CD4-positive, alpha-beta T cell treated with Interleukin-2 at 100 ng/mL for 4 hours (primary cell): ENCODE measurements at places on chromosomes 2 and 18.

DNA sequence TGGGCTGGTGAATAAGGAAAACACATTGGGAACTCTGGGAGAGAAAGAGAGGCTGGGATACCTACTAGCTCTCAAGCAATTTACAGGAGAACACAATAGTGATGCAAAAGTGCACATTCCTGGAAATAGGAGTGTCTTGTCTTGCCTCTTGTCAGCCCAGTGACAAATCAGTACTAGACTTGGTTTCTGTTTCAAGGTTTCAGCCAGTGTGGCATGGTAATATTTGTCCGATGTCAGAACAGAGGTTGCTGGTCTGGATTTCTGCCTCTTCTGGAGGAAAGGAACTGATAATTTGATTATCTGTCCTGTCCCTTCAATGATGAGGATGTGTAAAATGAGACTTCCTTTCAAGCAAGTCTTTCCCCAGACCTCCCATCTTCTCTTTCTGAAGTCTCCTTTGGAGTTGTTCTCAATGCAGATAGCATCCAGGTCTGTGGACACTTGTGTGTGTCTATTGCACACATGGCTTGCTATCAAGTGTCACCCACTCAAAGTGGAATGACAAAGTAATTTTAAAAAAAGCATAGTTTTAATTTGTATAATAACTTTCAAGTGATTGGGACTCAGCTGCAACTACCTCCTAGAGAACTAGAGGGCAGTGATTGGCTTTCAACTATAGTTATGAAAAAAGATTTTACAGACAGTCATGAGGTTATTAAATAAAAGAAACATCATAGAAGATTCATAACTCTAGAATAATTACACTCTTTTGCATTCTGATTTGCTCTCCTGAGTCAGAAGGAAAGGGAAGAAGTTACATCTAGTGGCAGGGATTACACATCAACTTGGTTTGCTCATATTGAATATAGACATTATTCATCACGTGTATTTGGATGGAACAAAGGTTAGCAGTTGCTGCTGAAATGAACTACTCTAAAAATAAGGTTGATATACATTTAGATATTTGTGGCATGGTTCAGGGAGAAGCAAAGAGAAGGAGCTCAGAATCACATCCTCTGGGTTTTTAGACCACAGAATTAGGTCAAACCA, 4.5 kb downstream of the GPR39 start:
- no peak for DNase-seq

DNA sequence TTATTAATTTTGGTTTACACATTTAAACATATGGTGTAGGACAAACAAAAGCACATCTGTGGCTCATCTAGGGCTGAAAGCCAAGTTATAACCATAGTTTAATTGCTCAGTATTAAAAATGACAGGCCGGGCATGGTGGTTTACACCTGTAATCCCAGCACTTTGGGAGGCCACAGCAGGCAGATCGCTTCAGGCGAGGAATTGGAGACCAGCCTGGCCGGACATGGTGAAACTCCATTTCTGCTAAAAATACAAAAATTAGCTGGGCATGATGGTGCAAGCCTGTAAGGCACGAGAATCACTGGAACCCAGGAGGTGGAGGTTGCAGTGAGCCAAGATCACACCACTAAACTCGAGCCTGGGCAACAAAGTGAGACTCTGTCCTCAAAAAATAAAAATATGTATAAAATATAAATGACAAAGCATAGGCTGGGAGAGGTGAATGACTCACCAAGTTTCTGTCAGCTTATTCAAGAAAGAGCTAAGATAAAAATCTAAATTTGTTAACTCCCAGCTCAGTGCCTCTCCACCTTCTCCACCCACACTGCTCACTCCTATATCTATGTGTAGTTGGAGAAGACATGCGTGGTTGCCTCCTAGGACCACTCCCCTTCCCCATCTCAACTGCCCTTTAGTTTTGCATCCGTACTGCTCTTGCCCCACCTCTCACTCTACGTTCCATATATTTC, 79.2 kb upstream of the PID1 start:
- no peak for DNase-seq

DNA sequence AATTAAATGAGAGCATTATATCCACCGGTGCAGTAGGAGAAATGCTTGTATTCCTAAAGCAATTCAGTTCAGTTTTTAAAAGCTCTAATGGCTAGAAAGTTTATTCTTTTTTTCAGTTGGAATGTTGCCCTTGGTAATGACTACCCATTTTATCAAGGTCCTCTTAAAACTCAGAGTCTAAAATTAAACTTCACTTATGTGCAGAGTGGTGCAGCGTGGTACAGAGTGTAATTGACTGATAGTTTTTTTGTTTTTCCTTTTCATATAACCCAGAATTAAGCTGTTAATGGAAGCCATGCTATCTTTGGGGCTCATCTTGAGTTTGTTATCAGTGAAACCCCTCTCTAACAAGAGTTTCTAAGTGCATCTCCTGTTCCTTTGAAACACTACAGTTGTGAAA, 21.4 kb downstream of the NCOA1 start:
- no peak for DNase-seq

- peak; percentile 81 for DNase-seq
Observed at GRCh38 chr2:45778720-45779171, 127.3 kb downstream of the PRKCE start.

- no peak for DNase-seq
Observed at GRCh38 chr2:235960011-235960715, 208.0 kb downstream of the GBX2 start.

- DNase-seq: no peak
Observed at GRCh38 chr2:173347305-173348168, 7.1 kb upstream of the CDCA7 start.

DNA sequence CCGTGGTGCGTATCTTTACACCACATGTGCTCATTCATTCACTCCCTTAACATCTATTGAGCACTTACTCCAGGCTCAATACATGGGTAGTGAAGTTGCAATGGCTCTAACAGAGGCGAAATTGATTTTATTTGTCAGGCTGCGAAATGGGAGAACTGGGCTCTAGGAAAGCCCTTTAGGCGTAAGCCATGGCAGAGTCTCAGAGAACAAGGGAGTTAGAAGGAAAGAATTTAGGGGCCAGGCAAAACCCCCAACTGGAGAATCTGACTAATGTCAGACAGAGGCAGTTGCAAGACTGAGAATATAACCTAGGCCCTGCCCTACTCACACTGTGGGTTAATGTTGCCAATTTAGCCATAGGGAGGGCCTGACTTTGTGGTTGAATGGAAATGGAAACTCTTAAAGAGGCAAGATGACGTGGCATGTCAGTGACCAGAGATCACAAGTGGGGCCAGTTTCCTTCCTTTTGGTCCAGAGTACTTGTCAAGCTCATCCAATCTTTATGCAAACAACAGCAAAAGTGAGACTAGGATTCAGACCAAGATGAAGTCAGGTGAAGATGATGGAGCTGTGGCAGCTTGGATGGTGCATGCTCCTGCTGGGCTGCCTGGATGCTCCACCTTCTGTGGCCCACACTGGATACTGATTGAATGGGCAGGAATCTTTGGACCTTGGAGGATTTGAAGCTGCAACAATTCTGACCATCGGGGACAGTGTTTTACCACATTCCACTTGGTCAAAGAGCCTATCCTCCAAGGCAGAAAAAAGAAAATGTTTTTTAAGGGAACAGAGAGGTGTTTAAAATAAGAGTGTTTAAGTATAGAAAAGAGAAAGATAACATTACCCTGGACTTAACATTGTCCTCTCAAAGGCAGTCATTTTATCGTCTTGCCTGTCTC, 92.2 kb downstream of the CAPN13 start:
- no peak for DNase-seq

- no peak for DNase-seq
Observed at GRCh38 chr2:144990661-144991060, 470.7 kb upstream of the ZEB2 start.

- DNase-seq: no peak
Observed at GRCh38 chr2:161988589-161988988, 85.4 kb downstream of the DPP4 start.

DNA sequence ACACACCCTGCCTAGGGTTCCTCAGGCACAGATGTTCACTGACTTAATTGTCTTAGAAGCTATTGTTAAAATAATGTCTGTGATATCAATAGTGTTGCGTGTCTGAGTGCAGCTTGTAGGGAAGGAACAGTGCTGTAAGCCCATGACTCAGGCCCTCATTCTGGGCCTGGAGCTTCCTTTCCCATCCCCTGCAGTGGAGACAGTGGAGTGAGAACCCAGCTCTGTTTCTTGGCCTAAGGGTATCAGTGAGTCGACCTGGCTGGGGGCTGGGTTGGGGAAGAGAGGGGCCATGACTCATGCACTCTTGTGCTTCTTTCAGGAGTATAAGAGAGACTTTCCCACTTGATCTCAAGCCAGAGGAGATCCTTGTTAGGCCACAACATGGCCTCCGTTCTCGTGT, 106.8 kb downstream of the HRH4 start:
- DNase-seq: no peak

DNA sequence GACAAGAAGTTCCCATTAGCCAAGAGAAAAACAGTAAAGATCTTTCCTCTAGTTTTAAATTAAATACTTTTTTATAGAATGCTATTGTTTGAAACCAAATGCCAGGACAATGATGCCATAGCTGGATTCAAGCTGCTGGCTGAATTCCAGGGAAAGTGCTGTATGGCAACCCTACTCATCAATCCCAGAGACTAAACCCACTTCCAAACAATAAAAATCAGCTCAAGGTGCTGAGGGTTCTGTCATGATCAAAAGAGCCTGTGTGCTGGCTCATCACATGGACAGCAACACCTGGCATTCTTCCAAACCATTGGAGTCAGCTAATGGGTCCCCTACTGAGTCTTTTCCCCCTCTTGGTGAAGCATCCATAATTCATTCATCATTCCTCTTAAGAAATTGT, 53.7 kb upstream of the PARD3B start:
- DNase-seq: no peak

DNA sequence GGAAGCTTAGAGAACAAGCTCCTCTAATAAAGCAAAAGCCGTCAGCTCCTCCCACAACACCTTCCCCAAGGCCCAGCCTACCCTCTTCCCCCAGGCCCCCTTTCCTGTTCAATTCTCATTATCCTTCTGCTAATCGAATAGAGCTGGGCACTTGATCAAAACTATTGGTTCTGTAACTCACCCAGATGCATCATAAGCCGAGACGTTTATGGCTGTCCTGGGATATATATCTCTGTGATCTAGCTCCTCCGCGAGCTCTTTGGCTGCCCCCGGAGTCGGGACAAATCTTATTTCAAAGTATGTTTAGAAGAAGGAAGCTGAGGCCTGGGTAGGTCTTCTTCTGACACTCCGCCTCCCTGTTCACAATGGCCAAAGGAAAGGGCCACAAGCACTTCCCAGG, 88.3 kb upstream of the KLHL29 start:
- no peak for DNase-seq

- DNase-seq: no peak
Observed at GRCh38 chr2:1771626-1772280, 27.4 kb upstream of the PXDN start.

GRCh38 chr18:3985664-3986063, 469.4 kb downstream of the DLGAP1 start:
- no peak for DNase-seq

- peak; percentile 15 for DNase-seq
Observed at GRCh38 chr2:12169721-12170120, 423.3 kb downstream of the LPIN1 start.

DNA sequence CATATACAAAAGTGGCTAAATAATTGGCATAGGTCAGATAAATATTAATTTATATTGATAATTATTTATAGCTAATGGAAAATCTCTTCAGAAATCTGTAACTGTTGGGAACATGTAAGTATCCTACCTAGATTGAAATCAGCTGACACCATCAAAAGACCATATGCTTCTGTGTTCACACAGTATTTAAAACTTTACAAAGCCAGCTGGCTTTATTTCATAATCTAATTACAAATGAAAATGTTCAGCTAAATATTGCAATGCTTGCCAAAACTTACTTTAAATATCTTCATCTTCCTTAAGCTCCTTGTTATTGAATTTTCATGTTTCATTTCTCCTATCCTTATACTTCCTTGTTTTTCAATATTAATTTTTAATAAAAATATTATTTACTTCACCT, 190.9 kb upstream of the DOK6 start:
- no peak for DNase-seq

GRCh38 chr2:149421791-149422190, 91.4 kb downstream of the LYPD6 start:
- no peak for DNase-seq

- DNase-seq: no peak
Observed at GRCh38 chr2:218832520-218832919, 917 bp upstream of the PRKAG3 start.

- DNase-seq: peak; percentile 38
Observed at GRCh38 chr2:210503001-210503623, 26.6 kb upstream of the LANCL1 start.

GRCh38 chr2:124250433-124250832, 225.3 kb downstream of the CNTNAP5 start:
- no peak for DNase-seq

GRCh38 chr2:150465703-150466569, 21.5 kb downstream of the RND3 start:
- DNase-seq: no peak

- DNase-seq: no peak
Observed at GRCh38 chr2:201200345-201200744, 17.4 kb downstream of the CASP10 start.

- no peak for DNase-seq
Observed at GRCh38 chr18:6666012-6666685, 63.4 kb upstream of the ARHGAP28 start.

DNA sequence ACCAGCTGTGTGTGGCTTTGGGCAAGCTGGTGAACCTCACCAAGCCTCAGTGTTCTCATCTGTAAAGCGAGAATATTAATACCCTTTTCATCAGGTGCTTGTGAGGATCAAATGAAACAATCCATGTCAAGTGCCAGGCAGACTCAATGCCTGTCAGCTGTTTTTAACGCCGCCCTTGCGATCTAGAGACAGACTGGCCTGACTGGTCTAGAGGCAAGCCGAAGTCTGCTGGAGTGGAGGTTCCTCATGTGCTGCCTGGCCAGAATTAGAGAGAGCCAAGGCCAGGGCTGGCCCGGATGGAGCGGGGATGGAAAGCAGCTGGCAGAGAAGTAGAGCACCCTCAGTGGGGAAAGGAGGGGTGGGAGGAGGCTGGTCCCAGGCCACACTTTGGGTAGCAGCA, 74.5 kb upstream of the B3GNT7 start:
- DNase-seq: no peak

- DNase-seq: peak; percentile 38
Observed at GRCh38 chr2:197707316-197708213, 2.4 kb downstream of the MARS2 start.

GRCh38 chr2:223995569-223995968, 38.3 kb downstream of the MRPL44 start:
- no peak for DNase-seq

- no peak for DNase-seq
Observed at GRCh38 chr2:144471305-144472045, 48.4 kb downstream of the ZEB2 start.

GRCh38 chr2:56375251-56375650, 191.5 kb downstream of the CCDC85A start:
- DNase-seq: no peak

- no peak for DNase-seq
Observed at GRCh38 chr2:186751078-186751477, 57.2 kb downstream of the FAM171B start.

DNA sequence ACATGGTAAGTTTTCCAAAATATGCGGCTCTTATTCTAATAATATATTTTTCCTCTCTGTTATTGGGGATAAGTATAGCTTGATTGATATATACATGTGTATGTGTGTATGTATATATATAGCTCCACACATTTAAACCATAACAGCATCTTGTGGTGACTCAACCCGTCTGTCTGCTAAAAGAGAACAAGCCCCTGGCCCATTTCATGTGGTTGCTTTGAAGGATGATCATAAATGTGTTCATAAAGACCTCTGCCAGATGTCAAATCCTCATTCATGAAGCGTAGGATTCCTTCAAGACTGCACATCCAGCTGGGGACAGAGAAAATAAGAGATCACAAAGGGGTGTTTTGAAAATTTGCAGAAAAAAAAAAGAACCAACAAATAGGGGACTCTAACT, 79.3 kb downstream of the RHOB start:
- no peak for DNase-seq
